DMS153 (cell line): ENCODE measurements at places on chromosomes 7 and 10.

DNA sequence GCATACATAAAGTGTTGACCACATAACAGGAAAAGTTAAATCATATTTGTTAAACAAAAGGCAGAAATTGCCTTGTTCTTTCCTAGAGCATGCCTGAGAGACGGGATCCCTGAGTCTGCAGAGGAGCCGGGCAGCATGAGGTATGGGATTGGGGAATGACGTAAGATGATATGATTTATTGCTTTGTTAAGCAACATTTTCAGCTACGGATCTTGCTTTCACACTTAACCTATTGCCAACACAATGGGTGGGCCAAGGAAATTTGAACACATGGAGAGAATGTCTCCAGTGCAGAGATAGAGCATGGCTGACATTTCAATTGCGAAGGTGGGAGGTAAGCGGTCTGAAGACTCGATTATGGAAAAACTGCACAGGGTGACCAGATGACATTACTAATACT, 76.7 kb downstream of the EMX2 start:
- DNase-seq = no peak

GRCh38 chr10:33247221-33247922, 87.1 kb downstream of the NRP1 start:
- no peak for DNase-seq

DNA sequence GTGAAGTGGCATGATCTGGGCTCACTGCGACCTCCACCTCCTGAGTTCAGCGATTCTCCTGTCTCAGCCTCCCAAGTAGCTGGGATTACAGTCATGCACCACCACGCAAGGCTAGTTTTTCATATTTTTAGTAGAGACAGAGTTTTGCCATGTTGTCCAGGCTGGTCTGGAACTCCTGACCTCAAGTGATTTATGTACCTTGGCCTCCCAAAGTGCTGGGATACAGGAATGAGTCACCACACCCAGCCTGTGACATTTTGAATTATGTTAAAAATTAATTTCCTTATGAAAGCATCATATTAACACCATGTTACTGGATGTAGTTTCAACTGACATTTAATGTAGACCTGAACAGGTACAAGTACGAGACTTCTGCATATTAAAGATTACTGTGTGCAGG, 24.3 kb downstream of the ABCB4 start:
- DNase-seq = no peak

- DNase-seq = no peak
These were observed 225.0 kb downstream of the PAXIP1 start for GRCh38 chr7:154777908-154778307.

GRCh38 chr10:68600041-68600778, 40.1 kb downstream of the TET1 start:
- peak; percentile 92 for DNase-seq

- DNase-seq = no peak
These were observed 141.0 kb upstream of the LANCL2 start for GRCh38 chr7:55224111-55224510.

DNA sequence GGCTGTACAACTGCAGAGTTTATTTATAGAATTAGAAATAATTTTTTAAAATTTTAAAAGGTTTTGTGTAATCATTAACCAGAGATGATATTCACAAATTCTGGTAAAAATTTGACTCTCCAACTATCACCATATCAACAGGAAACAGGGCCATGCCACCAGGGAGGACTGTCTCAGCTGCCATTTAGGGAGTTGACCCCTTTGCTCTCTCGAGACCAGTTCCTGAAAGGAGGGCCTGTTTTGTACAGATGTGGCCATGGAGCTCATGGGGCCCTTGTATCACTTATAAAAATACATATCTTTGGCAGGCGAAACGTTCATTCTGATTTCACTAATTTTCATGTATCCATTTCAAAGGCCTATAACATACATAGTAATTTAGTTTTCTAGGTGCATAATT, 20.3 kb downstream of the H2AZ2 start:
- DNase-seq = no peak

DNA sequence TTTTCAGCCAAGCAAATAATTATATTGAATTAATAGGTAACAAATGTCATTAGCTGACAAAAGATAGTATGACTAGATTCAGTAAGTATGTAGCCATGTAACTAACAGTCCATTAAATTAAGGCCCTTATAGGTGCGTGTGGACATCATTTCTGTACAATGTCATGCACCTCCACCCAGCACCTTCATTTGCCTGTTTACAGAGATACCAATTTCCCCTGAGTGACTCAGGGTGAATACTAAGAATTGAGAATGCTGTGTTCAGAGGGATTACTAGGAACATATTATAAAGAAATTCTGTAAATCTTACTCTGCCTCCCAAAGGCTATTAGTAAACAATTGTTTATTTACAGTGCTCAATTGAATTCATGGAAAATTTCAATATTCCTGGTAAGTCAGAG, 48.1 kb upstream of the ZNF273 start:
- no peak for DNase-seq

DNA sequence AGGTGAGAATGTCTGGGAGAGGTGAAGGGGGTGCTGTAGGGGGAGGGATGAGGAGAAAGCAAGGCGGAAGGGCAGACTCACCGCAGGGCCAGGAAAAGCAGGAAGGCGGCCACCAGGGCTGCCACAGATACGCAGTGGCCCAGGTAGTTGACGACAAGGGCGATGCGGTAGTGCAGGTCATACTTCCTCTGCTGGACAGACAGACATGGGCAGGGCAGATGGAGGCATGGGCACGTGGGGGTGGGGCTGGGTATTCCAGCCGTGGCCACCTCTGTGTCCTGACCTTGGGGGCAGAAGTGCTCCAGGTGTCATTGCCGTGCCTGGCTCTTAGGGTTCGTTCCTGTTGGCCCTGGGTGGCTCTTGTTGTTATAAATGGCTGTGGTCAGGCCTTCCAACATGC, 16.8 kb downstream of the CRHR2 start:
- no peak for DNase-seq

DNA sequence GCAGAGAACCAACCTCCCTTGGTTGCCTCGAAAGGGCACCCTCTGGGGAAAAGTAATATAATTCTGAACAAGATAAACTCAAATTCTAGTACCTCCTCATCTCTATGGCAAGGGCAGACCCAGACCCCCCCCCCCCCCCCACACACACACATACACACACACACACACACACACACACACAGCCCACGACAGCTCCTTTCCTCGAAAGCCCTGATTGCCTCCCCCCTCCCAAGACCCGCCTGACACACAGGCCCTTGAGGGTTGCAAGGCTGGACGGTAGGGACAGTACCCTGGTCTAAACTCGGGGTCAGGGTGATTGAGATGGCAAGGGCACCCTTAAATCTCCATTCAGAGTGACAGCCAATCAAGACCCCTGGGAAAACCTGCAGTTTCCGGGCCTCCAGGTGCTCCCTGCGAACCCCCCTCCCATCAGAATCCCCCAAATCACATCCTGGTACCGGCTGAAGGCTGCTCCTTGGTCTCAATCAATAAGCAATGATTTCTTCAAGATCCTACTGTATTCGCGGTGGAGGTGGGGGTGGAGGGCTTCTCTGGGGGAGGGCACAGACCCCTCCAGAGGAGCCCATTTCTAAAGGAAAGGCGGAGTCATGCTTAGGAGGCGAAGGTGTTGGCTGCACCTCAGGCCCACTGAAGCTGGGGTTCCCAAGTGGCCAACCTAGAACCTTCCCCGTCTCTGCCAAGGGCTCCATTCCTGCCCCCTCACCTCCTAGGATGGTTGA, 100.7 kb downstream of the HIP1 start:
- DNase-seq = no peak

DNA sequence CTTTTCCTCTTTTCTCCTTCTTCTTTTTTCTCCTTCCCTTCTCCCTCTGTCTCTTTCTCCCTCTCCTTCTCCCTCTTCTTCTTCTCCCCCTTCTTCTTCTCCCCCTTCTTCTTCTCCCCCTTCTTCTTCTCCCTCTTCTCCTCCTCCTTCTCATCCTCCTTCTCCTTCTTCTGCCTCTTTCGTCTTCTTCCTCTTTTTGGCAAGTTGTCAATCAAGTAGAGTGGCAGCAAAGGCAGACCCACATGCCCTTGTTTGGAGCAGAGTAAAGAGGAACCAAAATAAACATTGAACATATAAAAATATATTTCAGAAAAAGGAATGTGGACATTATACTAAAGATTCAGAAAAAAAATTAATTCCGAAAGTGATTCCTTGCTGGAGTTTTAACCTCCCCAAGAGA, 59.6 kb upstream of the ZNF33B start:
- no peak for DNase-seq

DNA sequence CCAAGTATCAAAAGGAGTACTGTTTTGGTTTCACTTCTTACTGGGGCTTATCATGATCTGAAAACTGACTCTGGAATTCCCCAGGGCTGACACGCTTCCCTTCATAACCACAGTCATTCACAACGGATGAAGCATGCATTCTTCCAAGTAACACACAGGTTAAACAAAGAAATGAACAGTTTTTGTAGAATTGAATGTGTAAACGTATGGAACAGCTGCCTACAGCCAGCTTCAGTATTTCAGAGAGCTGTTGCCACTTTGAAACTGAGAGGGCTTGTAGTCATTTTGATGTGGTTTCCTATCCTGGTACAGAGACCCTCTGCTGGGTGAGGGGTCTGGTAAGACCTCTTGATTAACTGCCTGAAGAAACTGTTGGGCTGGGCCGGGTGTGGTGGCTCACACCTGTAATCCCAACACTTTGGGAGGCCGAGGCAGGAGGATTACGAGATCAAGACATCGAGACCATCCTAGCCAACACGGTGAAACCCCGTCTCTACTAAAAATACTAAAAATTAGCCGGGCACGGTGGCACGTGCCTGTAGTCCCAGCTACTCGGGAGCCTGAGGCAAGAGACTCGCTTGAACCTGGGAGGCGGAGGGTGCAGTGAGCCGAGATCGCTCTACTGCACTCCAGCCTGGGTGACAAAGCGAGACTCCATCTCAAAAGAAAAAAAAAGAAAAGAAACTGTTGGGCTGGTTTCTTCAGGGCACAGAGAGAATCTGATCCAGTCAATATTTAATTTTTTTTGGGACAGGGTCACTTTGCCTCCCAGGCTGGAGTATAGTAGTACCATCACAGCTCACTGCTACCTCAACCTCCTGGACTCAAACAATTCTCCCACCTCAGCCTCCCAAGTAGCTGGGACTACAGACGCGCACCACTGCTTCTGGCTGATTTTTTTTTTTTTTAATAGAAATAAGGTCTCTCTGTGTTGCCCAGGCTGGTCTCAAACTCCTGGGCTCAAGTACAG, 4.7 kb downstream of the NFE2L3 start:
- DNase-seq = no peak

- DNase-seq = no peak
These were observed 113.1 kb downstream of the CPED1 start for GRCh38 chr7:121101621-121102020.

- DNase-seq = no peak
These were observed 43.7 kb downstream of the PFKP start for GRCh38 chr10:3110782-3111620.

DNA sequence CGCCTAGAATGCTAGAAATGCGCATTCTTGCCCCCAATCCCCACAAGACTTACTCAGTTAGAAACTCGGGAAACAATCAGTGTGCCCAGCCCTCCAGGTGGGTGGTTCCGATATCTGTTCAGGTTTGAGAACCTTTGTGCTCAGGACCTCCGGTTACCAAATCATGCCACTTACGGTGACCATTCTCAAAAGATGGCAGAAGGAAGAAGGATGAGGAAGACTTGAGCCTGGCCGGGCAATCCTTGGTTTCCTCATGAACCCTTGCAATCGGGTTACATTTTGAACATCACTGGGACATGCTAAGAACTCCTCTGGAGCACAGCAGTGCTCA, 52.1 kb downstream of the RBM17 start:
- no peak for DNase-seq

DNA sequence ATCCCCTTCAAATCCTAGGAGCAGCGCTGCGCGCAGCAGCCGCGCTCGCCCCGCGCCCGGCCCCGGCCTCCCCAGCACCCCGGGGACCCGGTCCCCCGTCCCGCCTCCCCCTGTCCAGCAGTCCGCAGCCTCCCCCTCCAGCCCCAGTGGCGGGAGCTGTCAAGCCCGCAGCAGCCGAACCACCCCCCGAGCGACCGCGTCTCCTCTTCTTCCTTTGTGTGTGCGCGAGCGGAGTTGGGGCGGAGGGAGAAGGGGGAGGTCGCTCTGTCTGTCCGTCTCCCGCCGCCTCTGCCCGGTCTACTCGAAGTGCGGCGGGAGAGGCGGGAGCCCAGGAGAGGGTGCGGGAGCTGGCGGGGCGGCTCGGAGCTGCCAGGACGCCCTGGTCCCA, 375 bp upstream of the CHN2 start:
- DNase-seq = no peak
